ENCODE measurements at places on chromosomes 11 and 22. TPM values are rescaled to one million over a fixed set of nuclear protein-coding genes. Genes with fewer than 3 reads are reported as not detected.
A peak's percentile ranks its signal among the peaks of the same experiment; 100 is the strongest.

GRCh38 chr11:2194877-2195755 is 23.5 kb upstream of the TH start:
- H3K27ac ChIP-seq = no peak overlapping the region
- no peak for DNase-seq
- H3K36me3 ChIP-seq = no peaks in the 10 kb centered on the region
- no peaks in the 10 kb centered on the region for H3K4me1 ChIP-seq
- H3K4me3 ChIP-seq = no peak overlapping the region

GRCh38 chr22:21082248-21082647 is 36.5 kb downstream of the LRRC74B start:
- no peaks in the 10 kb centered on the region for H3K27me3 ChIP-seq
- H3K27ac ChIP-seq = no peak overlapping the region
- H3K4me1 ChIP-seq = no peaks in the 10 kb centered on the region
- no peak for DNase-seq
- no peaks in the 10 kb centered on the region for H3K36me3 ChIP-seq

DNA sequence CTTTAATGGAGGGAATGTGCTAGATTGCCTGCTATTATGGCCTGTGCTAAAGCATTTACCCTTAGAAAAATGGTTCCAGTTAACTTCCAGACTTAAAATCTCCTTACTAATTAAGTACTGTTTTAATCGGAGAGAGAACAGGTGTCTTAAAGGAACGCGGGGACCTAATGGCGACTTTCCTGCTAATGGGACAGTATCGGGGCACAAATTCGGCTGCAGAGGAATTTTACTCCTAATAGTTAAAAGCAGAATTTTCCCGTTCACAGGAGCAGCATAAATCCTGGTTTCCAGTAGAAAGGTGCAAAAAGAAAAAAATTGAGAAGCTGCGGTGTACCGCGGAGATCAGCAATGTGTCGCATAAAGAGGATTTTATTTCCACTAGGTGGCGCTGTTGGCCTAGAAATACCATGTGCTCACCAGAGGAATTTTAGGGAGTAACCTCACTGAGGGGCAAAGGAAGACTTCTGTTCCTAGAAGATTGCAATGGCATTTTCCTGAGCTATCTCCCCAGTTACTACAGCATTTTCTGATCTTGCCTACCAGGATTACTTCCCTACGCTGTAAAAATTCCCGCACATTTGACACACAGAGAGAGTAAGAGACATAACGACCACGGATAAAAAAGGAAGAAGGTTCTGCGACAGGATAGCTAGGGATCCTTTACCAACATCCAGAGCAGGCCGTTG is 44.5 kb downstream of the ZNF280B start:
- no peak overlapping the region for H3K27ac ChIP-seq
- no peaks in the 10 kb centered on the region for H3K36me3 ChIP-seq
- no peaks in the 10 kb centered on the region for H3K4me1 ChIP-seq
- H3K27me3 ChIP-seq = no peaks in the 10 kb centered on the region
- no peak overlapping the region for H3K4me3 ChIP-seq
- no peak for DNase-seq

DNA sequence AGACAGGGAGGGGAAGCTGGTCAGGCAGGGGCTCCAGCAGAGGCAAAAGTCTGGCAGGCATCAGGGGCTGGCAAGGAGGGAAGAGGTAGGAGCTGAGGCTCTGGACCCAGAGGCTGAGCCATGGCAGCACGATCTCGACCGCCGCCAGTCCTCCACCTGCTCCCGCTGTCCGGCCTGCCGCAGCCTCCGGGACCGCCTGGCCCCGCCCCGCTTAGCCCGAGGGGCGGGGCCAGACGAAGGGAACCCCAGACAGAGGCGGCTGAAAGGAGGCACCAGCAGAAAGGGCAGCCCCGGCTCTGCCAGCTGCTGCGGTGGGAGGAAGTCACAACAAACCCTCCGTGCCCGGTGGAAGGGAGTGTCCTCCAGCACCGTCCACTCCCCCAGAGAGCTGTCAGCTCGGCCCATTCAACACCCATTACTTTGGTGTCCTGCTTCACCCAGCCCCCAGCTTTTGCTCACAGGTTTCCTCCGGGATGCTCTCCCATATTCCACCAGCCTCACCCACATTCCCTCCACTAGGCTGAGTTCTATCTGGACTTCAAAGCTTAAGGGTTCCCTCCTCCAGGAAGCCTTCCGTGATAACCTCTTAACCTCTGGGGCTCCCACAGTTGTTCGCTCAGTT is at the start of gene MFNG:
Gene MFNG (minus strand): TSS at position 161 of the 622 bp plus-strand sequence. CDS start 207 bp downstream, outside the sequence.
- H3K27ac ChIP-seq = peak within 1 kb of the TSS; percentile 66
- no peaks in the 10 kb centered on the region for H3K36me3 ChIP-seq
- peaks cover 18% of the 10 kb centered on the region for H3K4me1 ChIP-seq
- peak within 1 kb of the TSS; percentile 45 for H3K4me3 ChIP-seq

DNA sequence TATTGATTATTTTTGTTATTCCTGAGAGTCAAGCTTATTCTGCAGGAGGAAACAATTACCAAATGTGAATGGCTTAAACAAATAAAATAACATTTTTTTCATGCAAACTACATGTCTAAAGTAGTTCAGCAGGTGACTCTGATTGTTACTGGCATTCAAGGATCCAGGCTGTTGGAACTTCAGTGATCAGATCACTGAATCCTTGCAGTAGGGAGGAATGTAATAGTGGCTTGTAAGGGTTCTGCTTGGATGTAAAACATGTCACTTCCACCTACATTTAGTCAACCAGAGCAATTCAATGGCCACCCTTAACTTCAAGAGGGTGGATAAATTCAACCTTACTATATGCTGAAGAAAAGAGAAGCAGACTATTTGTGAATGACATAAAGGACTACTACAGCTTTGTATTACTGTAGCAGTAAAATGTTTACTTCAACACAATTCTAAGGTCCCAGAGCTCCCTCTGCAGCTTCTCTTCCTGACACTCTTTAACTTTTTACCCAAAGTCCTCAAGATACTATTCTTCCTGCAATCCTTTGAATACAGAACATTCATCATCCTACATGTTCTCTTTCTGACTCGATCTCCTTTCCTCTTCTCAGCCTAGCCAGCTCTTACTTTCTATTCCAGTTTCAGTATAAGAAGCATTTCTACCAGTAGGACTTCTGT is 284.0 kb downstream of the LRRC4C start:
- no peaks in the 10 kb centered on the region for H3K4me1 ChIP-seq
- H3K27me3 ChIP-seq = no peaks in the 10 kb centered on the region
- DNase-seq = no peak
- H3K27ac ChIP-seq = no peak overlapping the region

DNA sequence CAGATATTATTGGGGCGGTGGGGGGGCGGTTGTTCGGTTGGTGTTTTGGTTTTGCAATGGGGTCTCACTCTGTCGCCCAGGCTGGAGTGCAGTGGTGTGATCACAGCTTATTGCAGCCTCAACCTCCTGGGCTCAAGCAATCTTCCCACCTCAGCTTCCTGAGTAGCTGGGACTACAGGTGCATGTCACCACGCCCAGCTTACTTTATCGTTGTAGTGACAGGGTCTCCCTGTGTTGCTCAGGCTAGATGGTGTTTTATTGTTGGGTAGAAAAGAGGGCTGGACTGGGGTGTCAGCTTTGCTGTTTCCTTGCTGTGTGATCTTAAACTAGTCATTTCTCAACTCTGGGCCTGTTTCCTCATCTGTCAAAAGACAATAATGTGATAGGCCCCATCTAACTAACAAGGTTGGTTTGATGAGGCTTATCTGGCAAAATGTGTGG is 17.5 kb upstream of the MYH9 start:
- H3K36me3 ChIP-seq = no peaks in the 10 kb centered on the region
- H3K4me3 ChIP-seq = no peak overlapping the region
- peaks cover 11% of the 10 kb centered on the region for H3K4me1 ChIP-seq
- no peak overlapping the region for H3K27ac ChIP-seq

DNA sequence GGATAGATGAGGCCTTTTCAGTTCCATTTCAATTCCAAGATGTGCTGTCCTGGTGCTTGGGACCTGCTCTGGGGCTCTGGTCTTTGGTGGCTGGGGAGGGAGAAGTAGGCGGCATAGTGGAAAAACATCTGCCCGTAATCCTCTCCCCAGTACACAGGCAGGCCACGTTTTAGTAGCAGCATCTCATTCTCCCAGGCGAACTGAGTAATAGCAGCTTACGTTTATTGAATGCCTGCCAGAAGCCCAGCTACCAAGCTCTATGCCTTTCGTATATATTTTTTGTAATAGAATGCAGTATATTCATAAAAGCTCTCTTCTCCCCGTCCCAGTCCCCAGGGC is 11.4 kb downstream of the ACO2 start:
- no peak for DNase-seq
- no peaks in the 10 kb centered on the region for H3K27me3 ChIP-seq
- H3K36me3 ChIP-seq = peaks cover 5% of the 10 kb centered on the region
- peaks cover 54% of the 10 kb centered on the region for H3K4me1 ChIP-seq
- no peak overlapping the region for H3K4me3 ChIP-seq
- H3K27ac ChIP-seq = peak overlapping the region; percentile 70

- H3K4me1 ChIP-seq = no peaks in the 10 kb centered on the region
- no peak for DNase-seq
- H3K27ac ChIP-seq = no peak overlapping the region
- no peaks in the 10 kb centered on the region for H3K27me3 ChIP-seq
These were observed 739.0 kb downstream of the CNTN5 start for GRCh38 chr11:99759787-99760186.

DNA sequence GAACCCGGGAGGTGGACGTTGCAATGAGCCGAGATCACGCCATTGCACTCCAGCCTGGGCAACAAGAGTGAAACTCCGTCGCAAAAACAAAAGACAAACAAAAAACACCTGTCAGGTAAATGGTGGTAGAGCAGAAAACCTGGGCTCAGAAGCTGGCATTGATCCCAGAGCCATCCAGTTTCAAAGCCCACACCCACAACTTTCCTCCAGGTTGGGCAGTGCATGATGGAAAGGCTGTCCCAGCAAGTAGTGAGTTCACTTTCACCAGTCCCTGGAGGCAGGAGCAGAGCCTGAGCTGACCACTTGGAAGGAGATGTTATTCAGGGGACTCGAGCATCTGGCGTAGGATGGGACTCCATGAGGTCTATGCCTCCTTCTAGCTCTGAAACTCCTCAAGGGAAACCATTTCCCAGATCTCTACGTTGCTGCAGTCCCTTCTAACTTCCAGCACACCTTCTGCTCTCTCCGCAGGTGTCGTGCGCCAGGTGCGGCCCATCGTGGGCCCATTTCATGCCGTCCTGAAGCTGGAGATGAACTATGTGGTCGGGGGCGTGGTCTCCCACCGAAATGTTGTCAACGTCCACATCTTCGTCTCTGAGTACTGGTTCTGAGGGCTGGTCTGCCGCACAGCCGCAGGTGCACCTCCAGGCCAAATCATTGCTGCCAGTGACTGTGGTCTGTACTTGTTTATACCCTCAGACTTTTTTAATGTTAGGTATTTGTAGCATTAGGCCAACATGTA is 71.6 kb upstream of the ATXN10 start:
- H3K4me3 ChIP-seq = no peak overlapping the region
- H3K36me3 ChIP-seq = no peaks in the 10 kb centered on the region
- peaks cover 66% of the 10 kb centered on the region for H3K4me1 ChIP-seq

Gene APOBEC3H
- not detected for total RNA-seq

Gene MRGPRX3
- total RNA-seq = not detected

Gene TEAD1
- total RNA-seq = 50.3 TPM

Gene AQP11
- total RNA-seq = 1.7 TPM

Gene GPHA2
- not detected for total RNA-seq

Gene TSPAN32
- total RNA-seq = 3.7 TPM
